Globus pallidus (tissue), 1 donor: ENCODE measurements at places on chromosomes 5 and 9.

DNA sequence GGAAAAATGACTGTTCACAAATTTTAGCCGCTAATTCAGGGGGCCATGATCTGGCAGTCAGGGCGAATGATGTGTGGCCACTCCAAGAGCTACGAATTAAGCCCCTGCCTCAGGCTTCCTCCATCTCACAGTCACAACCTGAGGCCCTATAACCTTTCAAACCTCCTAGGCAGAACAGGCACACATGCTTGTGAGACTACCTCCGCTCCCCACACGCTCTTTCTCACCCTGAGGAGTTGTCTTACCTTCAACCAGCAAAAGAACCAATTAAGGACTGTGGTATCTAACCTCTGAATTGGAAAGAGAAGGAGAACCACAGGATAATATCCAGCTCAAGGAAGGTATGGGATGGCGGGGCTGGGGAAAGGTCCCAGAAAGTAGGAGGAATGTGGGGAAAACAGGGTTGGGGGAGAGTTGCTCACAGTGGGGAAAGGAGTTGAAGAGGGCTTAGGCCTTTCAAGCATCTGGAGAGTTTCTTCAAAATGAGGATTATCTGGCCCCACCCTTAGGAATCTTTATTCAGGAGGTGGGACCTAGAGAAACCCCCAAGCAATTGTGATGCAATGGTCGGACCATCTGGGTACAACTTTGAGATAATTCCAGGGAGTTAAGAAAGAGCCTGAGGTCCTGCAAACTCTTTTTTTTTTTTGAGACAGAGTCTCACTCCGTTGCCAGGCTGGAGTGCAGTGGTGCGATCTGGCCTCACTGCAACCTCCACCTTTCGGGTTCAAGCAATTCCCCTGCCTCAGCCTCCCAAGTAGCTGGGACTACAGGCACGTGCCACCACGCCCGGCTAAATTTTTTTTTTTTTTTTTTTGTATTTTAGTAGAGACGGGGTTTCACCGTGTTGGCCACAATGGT is 5.5 kb downstream of the PCDH1 start:
- DNase-seq, result no peak

DNA sequence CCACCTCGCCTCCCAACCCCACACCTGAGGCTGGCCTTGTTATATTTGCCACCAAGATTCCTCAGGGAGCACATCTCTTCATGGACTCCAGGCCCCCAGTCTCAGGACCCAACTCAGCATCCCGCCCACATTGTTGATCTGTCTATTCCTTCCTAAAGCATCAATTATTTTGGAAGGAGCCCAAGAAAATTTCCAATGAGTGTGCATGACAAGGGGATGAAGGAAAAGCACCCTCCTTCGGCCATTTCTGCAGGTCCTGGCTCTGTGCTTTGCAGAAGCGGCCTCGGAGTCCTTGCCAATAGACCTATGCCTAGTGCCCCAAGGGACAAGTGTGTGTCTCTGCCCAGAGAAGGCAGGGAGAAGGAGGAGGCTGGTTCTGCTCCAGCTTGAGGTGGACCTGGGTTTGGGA is 273.2 kb downstream of the GADD45G start:
- no peak for DNase-seq

DNA sequence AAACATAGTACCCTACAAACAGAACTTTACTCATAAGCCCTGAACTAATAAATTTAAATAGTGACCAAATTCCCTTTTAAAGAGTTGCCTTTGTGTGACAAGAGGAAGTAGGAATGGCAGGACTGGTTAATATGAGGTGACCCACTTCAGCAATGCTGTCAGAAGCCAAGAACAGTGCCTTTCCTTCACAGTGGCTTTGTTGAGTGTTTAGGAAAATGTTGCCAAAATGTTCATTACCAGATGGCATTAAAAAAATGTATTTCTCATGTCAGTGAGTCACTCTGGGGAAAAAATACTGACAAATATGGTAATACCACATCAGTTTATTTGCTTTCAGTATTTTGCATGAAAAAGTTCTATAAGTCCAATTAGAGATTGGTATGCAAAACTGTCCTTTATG is 103.3 kb downstream of the DIRAS2 start:
- DNase-seq, result no peak

GRCh38 chr5:63919763-63920478 is 42.3 kb downstream of the HTR1A start:
- no peak for DNase-seq

DNA sequence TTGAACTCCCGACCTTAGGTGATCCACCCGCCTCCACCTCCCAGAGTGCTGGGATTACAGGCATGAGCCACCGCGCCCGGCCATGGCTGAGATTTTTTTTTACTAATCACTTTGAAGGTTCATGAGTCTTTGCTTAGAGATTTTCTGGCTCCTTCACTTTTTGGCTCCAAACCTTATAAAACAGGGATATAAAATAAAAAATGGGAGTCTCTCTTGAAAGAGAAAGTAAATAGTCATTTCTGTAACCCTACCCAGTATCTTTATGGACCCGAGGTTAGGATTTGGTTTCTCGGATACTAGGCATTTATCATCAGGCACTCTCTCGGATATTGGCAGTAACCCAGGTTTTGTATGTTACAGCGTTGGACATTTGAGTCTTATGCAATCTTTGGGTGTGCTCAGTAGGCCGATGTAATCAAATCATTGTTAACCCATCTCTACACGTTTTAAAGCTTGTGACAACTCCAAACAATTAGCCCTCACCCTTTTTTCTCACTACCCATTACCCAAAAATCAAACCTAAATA is 25.3 kb downstream of the STXBP1 start:
- DNase-seq, result no peak

DNA sequence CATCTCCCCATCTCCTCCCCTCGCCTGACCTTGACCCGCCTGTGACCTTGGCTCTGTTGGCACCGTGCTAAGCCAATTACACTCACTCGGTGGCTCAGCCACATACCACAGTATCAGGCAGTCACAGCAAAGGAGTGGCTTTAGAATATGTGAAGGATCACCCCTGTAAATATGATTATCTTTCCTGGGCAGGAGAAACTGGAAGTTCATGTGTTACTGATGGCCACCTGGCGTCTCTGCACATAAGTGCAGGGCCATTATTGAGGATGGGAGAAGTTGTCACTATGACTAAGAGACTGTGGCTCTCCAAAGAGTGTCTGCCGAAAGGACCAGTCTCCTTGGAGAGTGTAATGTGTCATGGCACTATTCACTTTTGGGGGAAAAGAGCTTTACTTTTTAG is 116.9 kb upstream of the S1PR3 start:
- DNase-seq, result peak; percentile 13

DNA sequence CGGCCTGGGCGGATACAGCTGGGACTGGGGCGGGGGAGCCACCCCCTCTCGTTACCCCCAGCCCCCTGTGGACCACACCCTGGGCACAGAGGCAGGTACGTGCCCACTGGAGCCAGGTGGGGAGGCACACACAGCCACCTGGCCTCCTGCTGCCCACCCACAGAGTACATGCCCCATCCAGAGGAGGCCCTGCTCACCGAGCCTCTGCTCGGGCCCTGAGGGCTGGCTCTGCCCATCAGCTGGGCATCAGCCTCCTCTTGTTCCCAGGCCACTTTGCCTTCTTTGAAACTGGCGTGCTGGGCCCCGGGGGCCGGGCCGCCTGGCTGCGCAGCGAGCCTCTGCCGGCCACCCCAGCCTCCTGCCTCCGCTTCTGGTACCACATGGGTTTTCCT is 6.3 kb downstream of the MAMDC4 start:
- no peak for DNase-seq

DNA sequence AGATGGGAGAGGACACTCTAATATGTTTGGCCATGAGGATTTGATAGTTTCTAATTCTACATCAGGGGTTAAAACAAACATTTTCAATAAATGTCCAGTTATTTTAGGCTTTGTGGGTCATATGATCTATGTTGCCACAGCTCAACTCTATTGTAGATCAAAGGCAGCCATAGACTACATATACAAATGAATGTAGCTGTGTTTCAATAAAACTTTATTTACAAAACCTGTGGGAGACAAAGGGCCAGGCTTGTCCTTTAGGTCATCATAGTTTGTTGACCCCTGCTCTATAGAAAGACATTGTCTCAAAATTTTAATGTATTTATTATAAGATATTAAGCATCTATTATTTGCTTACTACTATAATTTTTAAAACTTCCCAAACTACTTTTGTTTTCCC is 325.4 kb upstream of the MEF2C start:
- DNase-seq, result no peak

DNA sequence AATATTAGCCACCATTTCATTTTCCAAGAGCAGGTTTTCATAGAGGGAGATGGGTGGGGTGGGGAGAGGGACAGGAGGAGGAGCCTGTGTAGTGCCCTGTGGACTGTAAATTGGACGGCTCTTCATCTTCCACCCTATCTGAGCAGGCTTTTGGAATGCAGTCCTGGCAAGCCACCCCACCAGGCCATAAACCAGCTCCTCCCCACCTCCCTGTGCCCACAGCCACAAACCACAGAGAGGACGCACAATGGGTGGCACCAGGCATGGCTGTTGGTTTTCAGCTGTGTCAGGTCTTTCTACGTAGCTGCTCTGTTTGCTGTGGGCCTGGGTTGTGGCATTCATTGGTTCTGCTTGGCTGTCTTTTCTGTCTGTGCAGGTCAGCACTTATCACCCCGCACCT is 58.0 kb downstream of the PLAC8L1 start:
- no peak for DNase-seq

GRCh38 chr5:407801-408268 is 35.1 kb upstream of the EXOC3 start:
- DNase-seq, result no peak

GRCh38 chr5:35939639-35940038 is 1.2 kb upstream of the CAPSL start:
- DNase-seq, result no peak

GRCh38 chr9:8115570-8115969 is 316.0 kb upstream of the DMAC1 start:
- no peak for DNase-seq

DNA sequence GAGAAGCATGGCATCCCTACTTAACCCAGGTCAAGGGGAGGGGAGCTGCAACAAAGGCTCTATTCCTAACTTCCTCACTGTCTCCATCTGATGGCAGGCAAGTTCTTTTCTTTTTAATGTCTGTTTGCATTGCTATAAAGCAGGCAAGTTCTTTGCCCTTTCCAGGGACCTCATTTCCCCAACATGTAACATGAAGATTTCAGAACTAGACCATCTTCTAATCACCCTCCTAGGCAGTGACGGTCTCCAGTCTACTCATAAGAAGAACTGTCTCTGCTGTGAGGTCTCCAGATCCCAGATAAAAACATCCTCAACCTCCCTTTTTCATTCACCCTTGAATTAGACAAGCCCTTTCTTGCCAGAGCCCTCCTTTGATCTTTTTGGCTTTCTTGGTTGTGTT is 42.1 kb downstream of the PPP1R2B start:
- DNase-seq, result no peak

DNA sequence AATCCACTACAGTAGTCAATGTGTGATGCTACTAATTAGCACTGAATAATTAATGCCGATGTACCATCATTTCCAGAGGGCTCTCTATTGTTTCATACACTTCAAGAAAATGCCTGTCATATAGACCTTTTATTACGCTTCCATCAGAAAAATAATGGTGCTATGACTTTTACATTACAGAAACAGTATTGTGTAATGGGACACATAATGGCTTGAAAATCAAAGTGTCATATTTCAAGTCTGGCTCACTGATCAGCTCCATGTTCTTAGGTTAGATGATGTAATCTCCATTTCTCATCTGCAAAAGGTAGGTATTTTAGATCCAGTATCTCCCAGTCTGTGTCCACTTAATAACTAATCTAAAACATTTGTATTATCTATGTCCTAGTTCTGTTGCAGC is 990.6 kb upstream of the TYRP1 start:
- DNase-seq, result no peak

- no peak for DNase-seq
These were observed 30.8 kb downstream of the KLHL3 start for GRCh38 chr5:137705106-137705505.

DNA sequence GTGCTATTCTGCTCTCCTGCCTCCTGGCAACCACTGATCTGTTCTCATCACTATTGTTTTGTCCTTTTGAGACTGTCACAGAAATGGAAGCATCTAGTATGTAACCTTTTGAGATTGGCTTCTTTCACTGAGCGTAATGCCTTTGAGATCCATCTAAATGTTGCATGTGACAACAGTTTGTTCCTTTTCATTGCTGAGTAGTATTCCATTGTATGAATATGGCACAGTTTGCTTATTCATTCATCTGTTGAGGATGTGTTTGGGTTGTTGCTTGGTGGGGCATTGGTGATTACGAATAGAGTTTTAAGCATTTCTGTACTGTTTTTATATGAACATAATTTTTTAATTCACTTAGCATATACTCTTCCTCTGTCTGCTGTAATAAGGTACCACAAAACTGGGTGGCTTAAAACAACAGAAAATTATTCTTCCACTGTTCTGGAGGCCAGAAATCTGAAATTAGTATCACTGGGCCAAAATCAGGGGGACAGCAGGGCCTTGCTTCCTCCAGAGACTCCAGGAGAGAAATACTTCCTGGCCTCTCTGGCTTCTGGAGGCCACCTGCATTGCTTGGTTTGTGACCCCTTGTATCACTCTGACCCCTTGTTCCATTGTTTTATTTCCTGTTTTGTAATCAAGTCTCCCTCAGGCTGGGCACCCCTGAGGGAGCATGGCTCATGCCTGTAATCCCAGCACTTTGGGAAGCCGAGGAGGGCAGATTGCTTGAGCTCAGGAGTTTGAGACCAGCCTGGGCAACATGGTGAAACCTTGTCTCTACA is 53.0 kb downstream of the EXOSC2 start:
- no peak for DNase-seq

- no peak for DNase-seq
These were observed 15.3 kb downstream of the ZNF462 start for GRCh38 chr9:106878081-106878837.

DNA sequence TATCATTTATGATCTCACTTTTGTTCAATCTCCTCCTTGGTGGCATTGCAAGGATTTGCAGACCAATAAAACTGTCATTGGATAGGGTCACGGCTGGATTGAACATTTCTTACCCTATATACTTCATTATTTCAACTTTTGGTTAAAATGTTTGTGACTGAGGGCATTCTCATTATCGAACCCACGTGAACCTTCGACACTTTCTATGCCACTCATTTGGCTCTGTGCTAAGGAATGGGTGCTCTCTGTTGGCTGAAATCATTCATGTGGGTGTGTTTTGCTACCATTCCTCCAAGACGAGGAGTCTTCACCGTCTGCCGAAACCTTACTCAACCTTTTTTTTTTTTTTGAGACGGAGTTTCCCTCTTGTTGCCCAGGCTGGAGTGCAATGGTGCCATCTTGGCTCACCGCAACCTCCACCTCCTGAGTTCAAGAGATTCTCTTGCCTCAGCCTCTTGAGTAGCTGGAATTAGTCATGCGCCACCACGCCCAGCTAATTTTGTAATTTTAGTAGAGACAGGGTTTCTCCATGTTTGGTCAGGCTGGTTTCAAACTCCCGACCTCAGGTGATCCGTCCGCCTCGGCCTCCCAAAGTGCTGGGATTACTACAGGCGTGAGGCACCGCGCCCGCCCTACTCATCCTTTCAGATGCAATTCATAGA is 62.5 kb downstream of the CSNK1A1 start:
- no peak for DNase-seq

- no peak for DNase-seq
These were observed 11.9 kb downstream of the GIN1 start for GRCh38 chr5:103108086-103108485.
